ENCODE measurements at places on chromosomes 7 and 10. TPM values are rescaled to one million over a fixed set of nuclear protein-coding genes. Genes with fewer than 3 reads are reported as not detected.

DNA sequence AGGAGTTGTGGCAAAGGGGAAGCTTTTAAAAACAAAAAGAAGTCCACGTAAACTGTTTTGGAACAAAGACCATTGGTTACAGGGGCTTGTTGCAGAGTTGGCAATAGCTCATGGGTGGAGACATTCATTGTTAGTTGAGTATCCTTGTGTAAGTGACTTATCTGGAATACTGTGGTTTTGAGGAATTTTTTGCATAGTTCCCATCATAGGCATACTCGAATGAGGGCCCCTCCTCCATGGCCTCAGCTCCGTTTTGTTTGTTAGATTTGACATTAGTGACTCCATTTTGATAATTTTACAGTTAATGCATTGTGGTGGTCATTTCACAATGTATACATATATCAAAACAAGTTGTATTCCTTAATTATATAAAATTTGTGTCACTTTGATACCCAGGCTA lies 12.8 kb upstream of the SMKR1 start:
- H3K36me3 ChIP-seq = no peaks in the 10 kb centered on the region
- no peak overlapping the region for H3K27ac ChIP-seq
- no peak for DNase-seq
- H3K27me3 ChIP-seq = peaks cover 3% of the 10 kb centered on the region

The PCGF6 gene
- 11.6 TPM for polyA plus RNA-seq

The ANKRD61 gene
- polyA plus RNA-seq = not detected

DNA sequence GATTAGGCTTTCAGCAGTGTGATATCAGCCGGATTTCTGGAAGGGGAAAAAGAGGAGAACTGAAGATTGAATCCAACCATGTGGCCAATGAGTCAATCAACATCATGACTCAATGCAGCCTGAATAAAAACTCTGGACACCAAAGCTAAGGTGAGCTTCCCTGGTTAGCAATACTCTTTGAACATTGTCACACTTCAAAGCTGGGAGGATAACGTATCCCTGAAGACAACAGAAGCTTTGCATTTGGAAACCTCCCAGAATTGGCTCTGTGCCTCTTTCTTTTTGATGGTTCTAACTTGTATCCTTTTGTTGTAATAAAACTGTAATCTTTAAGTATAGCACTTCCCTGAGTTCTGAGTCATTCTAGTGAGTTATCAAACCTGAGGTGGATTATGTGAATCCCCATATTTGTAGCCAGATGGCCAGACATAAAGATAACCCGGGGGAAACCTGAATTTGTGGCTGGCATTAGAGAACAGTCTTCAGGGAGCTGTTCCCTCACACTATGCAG lies 284.4 kb downstream of the IPMK start:
- H3K27ac ChIP-seq = no peak overlapping the region
- no peaks in the 10 kb centered on the region for H3K27me3 ChIP-seq
- H3K36me3 ChIP-seq = no peaks in the 10 kb centered on the region
- H3K4me1 ChIP-seq = no peaks in the 10 kb centered on the region
- no peak overlapping the region for H3K4me3 ChIP-seq
- no peak for DNase-seq

GRCh38 chr10:92530421-92530820 lies 43.5 kb downstream of the IDE start:
- no peak overlapping the region for H3K4me3 ChIP-seq
- no peaks in the 10 kb centered on the region for H3K27me3 ChIP-seq
- no peak for DNase-seq
- H3K4me1 ChIP-seq = no peaks in the 10 kb centered on the region
- H3K36me3 ChIP-seq = peaks cover 28% of the 10 kb centered on the region

GRCh38 chr10:60576130-60577069 lies 186.7 kb upstream of the ANK3 start:
- no peak overlapping the region for H3K27ac ChIP-seq
- H3K4me1 ChIP-seq = peaks cover 12% of the 10 kb centered on the region
- H3K4me3 ChIP-seq = no peak overlapping the region
- DNase-seq = no peak

The UTF1 gene
- polyA plus RNA-seq = not detected

DNA sequence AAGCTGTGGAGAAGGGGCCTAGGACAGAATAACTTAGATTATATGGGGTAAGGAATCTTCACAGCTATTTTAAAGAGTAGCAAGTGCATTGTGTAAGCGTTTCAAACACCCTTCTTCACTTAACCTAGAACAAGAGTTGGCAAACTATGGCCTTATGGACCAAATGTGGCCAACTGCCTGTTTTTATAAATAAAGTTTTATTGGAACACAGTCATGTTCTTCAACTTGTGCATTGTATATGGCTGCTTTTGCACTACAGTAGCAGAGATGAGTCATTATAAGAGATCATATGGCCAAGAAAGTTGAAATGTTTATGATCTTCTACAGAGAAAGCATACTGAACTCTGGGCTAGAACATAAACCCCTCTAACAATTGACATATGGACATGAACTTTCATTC lies 187.8 kb downstream of the ETV1 start:
- no peak overlapping the region for H3K27ac ChIP-seq
- no peaks in the 10 kb centered on the region for H3K36me3 ChIP-seq
- peaks cover 2% of the 10 kb centered on the region for H3K27me3 ChIP-seq
- H3K4me1 ChIP-seq = no peaks in the 10 kb centered on the region
- no peak for DNase-seq

The EN2 gene
- not detected for polyA plus RNA-seq

GRCh38 chr7:39633563-39634477 lies 10.4 kb downstream of the RALA start:
- peaks cover 9% of the 10 kb centered on the region for H3K36me3 ChIP-seq
- peak overlapping the region; percentile 69 for H3K4me3 ChIP-seq
- no peak for DNase-seq
- H3K27me3 ChIP-seq = no peaks in the 10 kb centered on the region
- peak overlapping the region; percentile 90 for H3K27ac ChIP-seq

The AP1S1 gene
- polyA plus RNA-seq = 3.3 TPM

The TBC1D12 gene
- polyA plus RNA-seq = 0.33 TPM

DNA sequence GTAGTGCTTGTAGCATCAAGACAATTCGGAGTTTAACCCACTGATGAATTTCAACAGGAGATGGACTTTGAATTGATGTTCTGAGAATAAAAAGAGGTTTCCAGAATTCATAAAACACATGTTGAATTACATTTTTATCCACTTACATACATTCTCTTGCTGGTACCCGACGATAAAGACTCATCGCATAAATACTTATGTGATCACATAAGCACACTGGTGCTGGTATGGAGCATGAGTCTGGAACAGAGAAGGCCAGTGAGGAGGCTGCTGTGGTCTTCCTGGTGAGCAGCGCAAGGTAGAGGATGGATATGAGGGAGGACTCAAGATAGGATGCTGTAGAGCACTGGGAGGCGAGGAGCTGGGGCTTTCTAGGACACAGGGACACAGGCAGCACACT lies 109.0 kb downstream of the RNF216 start:
- no peak for DNase-seq
- peaks cover 5% of the 10 kb centered on the region for H3K36me3 ChIP-seq
- H3K4me3 ChIP-seq = no peak overlapping the region
- H3K27ac ChIP-seq = no peak overlapping the region
- peaks cover 11% of the 10 kb centered on the region for H3K27me3 ChIP-seq

The UCMA gene
- not detected for polyA plus RNA-seq

DNA sequence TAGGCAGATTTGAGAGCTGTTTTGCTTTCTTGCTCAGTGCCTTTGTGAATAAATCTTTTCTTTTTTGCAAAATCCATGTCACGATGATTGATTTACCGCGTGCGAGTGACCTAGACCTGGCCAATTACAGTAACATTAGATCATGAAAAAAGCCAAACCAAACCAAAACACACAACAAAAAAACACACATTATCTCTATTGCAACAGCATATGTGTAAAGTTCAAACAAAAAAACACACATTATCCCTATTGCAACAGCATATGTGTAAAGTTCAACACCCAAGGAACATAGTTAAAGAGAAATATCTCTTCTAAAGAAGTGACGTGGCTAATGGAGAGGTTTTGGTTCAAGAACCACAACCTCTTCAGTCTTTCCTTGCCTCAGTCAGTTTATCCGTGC lies 342.6 kb upstream of the NRG3 start:
- no peak for DNase-seq
- no peaks in the 10 kb centered on the region for H3K36me3 ChIP-seq
- no peak overlapping the region for H3K27ac ChIP-seq
- no peak overlapping the region for H3K4me3 ChIP-seq
- H3K27me3 ChIP-seq = no peaks in the 10 kb centered on the region

The AGR3 gene
- polyA plus RNA-seq = not detected

- H3K36me3 ChIP-seq = no peaks in the 10 kb centered on the region
- DNase-seq = no peak
- no peak overlapping the region for H3K27ac ChIP-seq
- H3K4me3 ChIP-seq = no peak overlapping the region
- H3K4me1 ChIP-seq = no peaks in the 10 kb centered on the region
Measured at GRCh38 chr7:8982338-8982992, 549.1 kb downstream of the NXPH1 start.

DNA sequence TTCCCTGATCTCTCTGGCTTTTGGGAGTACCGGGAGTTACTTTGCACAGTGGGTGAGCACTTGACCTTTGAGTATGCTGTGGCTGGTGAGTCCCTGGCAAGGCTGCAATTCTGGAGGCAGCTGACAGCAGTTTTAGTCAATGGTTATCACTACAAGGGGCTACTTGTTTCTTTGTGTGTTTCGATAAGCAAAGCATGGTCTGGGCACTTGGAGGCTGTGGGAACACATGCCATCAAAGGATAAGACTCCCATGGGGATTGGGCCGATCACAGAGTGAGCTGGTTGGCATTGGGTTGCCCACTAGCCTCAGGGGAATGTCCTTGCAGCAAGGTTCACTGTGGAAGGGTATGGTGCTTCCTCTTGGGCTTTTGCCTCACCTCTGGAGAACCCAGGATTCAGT lies 208.2 kb downstream of the SNX13 start:
- no peaks in the 10 kb centered on the region for H3K4me1 ChIP-seq
- H3K27ac ChIP-seq = no peak overlapping the region
- H3K27me3 ChIP-seq = peaks cover 2% of the 10 kb centered on the region
- no peak for DNase-seq
- no peak overlapping the region for H3K4me3 ChIP-seq
- peaks cover 3% of the 10 kb centered on the region for H3K36me3 ChIP-seq

DNA sequence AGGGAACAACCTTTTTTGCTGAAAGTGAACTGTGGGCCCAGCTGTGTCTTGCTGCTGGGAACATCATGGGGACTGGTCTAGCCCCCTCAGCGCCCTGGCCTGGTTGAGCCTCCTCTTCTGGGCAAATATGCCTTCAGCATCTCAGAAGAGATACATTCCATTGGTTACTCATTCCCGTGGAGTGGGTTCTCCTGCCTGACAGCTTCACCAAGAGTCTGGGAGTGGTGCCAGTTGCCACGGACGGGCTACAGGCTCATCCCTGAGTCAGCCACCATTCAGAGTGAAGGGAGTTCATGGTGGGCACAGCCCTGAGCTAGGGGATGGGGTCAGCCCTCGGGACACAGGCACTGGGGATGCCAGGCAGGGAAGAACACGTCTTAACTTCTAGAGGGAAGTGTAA lies 81.9 kb downstream of the RAMP3 start:
- H3K27ac ChIP-seq = no peak overlapping the region
- peaks cover 11% of the 10 kb centered on the region for H3K27me3 ChIP-seq
- no peak overlapping the region for H3K4me3 ChIP-seq
- no peaks in the 10 kb centered on the region for H3K36me3 ChIP-seq

DNA sequence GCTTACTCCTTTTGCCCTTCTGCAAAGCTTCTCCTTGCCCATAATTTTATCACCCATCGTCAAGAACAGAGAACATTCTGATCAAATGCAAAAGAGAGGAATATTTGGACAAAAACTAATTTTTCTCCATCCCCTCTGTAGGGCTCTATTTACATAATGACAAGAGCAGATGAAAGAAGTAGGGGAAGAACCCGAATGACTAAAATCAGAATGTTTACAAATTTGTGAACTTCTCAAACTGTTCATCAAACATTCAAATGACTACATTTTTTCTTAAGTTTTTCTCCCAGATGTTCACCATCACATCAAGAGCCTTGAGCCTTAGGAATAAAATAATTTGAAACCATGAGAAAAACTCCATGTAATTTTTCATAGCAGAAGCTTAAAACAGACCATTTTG lies 119.4 kb downstream of the DGKI start:
- no peak overlapping the region for H3K4me3 ChIP-seq
- no peaks in the 10 kb centered on the region for H3K27me3 ChIP-seq
- no peaks in the 10 kb centered on the region for H3K4me1 ChIP-seq
- H3K27ac ChIP-seq = no peak overlapping the region
- DNase-seq = no peak

GRCh38 chr7:43618073-43618472 lies 35.2 kb downstream of the STK17A start:
- no peak overlapping the region for H3K27ac ChIP-seq
- peaks cover 31% of the 10 kb centered on the region for H3K4me1 ChIP-seq
- peaks cover 7% of the 10 kb centered on the region for H3K27me3 ChIP-seq
- no peak for DNase-seq

The H2BK1 gene
- not detected for polyA plus RNA-seq

The PVRIG gene
- 240 TPM for polyA plus RNA-seq

GRCh38 chr7:77413861-77414424 lies 2.2 kb downstream of the GSAP start:
- peak overlapping the region; percentile 99 for H3K27ac ChIP-seq
- DNase-seq = no peak
- peak overlapping the region; percentile 86 for H3K4me3 ChIP-seq
- H3K36me3 ChIP-seq = no peaks in the 10 kb centered on the region
- peaks cover 88% of the 10 kb centered on the region for H3K4me1 ChIP-seq

DNA sequence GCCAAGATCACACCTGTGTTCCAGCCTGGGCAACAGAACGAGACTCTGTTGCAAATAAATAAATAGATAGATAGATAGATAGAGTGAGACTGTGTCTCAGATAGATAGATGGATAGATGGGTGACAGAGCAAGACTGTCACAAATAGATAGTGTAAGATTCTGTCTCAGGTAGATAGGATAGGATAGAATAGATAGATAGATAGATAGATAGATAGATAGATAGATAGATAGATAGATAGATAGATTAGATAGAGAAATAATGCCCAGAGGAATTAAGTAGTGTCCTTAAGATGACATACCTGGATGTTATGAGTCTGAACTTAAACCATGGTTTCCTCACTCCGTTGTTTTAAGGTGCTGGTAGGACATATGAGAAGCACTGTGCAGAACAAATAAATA lies 8.0 kb downstream of the PLEKHA8 start:
- no peak overlapping the region for H3K27ac ChIP-seq
- DNase-seq = no peak
- no peaks in the 10 kb centered on the region for H3K27me3 ChIP-seq
- no peak overlapping the region for H3K4me3 ChIP-seq

The OSBPL3 gene
- 6.4 TPM for polyA plus RNA-seq

Data from immature natural killer cell (primary cell).